ENCODE measurements at places on chromosomes 2 and 18.

DNA sequence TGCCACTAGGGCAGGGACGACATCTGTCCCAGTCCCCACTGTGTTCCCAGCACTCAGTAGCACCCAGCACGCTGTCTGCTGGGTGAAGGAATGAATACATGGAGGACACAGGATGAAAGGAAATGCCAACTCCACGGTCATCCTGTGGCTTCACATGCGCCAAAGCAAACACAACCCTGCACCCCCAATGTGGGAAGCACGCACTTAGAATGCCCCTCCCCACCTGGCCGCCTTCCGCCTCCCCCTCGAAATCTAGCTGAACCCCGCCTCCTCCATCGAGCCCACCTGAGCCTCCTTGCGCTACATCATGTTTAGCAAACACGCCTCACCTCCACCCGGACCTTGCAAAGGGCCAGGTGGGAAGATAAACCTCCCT lies 33.9 kb downstream of the ADCY3 start:
- DNase-seq: no peak

- no peak for DNase-seq
Observed at GRCh38 chr18:13835202-13835601, 11.3 kb downstream of the MC5R start.

DNA sequence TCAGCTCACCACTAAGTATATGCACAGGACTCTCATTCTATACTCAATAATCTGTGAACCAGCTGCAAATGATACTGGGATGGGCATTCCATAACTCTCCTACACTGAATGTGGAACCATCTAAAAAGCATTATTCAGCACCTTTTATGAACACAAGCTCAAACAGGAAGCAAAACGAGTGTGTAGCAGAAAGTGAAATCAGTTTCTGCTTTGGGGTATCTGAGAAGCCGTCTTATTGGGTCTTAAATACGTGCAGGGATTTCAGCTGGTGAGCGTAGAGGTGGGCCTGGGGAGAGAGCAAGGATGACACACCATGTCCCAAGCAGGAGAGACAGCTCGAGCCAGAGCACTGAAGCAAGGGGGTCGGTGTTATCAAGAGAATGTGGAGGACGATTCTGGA lies 120.0 kb upstream of the TTN start:
- no peak for DNase-seq

DNA sequence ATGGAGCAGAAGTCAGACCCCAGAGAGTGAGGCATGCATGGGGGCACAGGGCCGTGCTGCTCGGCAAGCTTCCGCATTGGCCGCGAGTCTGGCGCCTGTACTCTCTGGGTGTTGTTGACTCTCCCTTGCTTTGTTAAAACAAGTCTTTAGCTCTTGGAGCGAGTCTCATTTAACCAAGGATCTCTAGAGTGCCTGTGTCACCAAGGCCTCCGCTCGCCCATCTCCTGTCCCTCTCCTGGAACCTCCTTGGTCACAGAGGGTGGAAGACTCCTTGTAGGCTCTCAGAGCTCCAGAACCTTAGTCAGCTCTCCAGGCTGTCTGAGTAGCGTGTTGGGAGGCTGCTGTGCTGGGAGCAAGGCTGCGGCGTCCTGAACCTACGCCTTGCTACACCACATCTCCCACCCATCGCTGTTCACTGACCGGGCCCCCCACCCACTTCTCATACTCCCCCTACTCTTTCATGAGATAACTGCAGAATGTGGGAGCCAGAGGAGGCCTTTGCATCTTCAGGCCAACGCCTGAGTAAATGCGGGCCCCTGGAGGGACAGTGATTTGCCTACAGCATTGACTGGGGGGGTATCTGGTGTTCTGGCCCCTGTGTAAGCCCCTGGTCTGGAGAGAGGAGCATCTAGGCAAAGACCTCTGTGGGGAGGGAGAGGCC lies 66.1 kb downstream of the CIB4 start:
- DNase-seq: no peak

DNA sequence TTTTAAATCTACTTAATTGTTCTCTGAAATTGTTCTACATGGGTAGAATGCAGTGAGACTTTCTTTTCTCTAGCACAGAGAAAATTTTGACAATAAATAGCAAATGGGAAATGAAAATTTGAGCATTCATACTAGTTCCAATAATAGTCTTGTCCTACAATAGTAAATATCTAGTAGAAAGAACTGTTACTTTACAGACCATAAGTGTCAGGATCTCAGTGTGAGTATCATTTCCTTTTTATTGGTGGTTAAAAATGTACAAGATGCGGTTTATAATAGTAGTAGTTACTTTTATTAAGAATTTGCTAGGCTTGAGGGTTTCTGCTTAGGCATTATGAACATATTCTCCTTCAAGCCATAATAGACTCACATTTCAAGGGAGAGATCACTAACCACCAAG lies 43.2 kb downstream of the KCNE4 start:
- DNase-seq: no peak

GRCh38 chr2:237257471-237257951 lies 156.5 kb downstream of the COL6A3 start:
- DNase-seq: no peak

DNA sequence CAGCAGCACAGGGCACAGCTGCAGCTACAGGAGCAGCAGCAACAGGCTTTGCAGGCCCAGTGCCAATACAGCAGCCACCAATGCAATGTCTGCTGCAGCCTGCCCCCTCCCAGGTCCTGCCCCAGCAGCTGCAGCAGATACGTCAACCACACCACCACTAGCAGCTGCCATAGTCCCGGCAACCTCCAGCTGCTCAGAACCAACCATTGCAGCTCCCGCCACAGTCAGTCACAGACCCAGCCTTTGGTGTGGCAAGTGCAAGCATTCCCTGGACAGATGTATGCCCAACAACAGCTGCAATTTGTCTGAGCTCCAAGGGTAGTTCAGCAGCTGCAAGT lies 53.3 kb upstream of the TUBA3E start:
- no peak for DNase-seq

- no peak for DNase-seq
Observed at GRCh38 chr2:172098650-172099471, 3.8 kb downstream of the DLX2 start.

GRCh38 chr2:165648801-165649200 lies 145.2 kb downstream of the GALNT3 start:
- DNase-seq: no peak

- DNase-seq: no peak
Observed at GRCh38 chr2:111622859-111623258, 261.1 kb downstream of the ANAPC1 start.

DNA sequence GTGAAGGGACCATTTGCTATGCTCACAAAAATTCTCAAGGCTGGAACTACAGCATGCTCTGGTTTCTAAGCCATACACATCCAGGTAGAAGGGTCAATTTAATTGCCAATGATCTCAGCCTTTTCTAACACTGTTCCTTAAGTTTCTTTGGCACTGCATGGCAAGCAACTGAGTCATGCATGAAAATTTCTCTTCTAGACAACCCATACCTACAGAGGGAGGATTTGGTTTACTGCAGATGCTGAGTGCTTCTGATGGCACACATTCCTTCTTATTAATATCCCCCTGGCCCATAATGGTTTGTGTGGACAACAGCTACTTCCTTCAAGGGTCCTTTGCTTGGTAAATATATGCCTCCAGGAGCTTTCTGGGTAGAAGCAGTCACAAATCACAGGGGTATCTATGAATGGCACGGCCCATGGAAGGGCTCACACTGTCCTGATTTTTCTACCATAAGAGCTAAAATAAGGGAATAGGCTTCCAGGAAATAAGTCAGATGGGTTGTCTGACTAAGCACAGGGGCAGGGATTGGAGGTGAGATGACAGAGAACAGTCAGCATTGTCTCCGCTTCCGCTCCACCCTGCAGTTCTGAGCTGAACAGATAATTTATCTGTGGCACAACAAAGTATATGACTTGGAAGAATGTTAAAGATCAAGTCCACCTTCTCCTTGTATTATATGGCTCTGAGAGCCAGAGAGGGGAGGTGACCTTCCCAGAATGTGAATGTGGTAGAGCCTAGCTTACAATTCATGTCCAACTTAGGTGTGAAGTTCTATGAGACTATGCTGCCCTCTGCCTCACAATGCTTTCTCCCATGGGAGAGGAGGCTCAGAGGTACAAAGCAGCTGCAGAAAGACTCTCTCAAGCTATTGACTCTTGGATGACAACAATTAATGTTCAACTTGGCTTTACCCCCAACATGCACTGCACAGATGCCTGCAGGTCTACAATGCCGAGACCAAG lies 199.2 kb upstream of the TNP1 start:
- no peak for DNase-seq

DNA sequence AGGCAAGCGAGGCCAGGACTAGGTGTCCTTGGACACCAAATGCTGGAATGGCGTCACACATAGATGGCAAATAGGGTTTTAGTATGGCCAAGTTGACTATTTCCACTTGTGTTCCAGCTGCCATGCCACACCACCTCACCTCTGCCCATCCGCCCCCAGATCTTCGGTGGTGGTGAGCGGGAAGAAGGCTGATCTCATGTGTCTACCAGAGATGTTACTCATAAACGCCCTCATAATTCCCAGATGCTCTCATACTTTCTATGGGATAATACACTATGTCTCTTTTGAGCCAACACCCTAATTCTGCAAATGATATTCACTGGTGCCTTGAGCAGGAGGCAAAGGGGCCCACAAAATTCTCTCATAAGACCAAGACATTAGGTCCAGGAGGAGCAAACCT lies 281.1 kb upstream of the FN1 start:
- DNase-seq: no peak

GRCh38 chr2:8578335-8579244 lies 103.3 kb upstream of the ID2 start:
- no peak for DNase-seq

DNA sequence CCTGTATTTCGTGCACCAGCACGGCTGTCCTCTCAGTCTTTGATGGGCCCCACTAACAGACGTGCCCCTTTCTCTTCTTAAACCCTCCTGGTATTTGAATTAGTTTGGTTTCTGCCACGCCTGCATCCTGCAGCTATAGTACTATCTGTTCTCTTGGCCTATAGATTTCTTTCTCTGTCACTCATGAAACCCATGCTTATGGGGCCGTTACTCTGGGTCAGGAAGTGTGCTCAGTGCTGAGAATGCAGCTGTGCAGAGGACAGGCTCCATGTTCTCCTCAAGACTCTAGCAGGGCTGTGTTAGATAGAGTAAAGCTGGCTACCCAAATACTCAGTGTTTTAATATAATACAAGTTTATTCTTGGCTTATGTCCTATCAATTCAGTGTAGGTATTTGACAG lies 180.0 kb downstream of the INSIG2 start:
- no peak for DNase-seq

- DNase-seq: no peak
Observed at GRCh38 chr2:33104052-33104623, 157.4 kb downstream of the LTBP1 start.

DNA sequence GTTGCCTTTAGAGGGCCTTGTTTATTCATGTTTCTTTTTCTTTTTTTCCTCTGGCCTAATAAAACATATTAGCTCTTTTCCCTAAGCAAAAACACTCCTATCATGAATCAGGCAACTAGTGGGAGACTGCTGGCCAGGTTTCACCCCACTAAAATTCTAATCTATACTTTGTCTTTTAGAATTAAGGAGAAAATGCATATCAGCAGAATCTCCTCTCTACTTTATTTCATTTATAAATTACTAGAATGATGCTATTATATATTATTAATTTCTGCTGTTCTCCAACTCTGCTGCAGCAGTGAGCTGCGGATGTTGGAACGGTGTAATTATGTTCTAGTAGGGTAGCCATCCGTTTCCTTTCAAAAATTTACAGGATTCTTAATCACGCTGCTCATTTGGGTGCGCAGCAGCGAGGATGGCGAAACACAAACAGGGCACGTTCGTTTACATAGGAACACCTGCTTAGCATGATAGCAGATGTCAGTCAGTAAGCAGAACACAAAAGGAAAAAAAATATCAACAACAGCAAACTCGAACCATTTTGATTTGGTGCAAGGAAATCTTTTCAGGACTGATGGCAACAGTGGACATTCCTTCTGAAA lies 30.5 kb downstream of the ZEB2 start:
- DNase-seq: no peak

Measured in T follicular helper cell (primary cell).